ENCODE measurements at places on chromosomes 16 and 17.
A peak's percentile ranks its signal among the peaks of the same experiment; 100 is the strongest.

DNA sequence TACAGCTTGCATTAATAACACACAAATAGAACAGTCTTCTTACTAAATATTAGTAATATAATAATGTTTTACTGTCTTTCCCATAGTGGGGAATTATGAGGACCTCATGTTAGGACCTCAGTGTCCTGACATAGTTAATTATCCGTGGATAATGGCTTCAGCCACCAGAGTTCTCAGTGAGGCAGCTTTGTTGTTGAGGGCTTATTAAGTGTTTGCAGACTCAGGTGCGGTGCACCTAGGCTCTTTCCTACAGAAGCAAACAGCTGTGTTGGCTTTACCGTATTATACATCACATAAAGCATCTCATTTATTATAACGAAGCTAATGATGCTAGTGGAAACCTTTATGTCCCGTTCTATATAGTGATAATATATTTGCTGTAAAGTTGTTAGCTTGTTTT is 246.7 kb downstream of the FTO start:
- no peak for DNase-seq

DNA sequence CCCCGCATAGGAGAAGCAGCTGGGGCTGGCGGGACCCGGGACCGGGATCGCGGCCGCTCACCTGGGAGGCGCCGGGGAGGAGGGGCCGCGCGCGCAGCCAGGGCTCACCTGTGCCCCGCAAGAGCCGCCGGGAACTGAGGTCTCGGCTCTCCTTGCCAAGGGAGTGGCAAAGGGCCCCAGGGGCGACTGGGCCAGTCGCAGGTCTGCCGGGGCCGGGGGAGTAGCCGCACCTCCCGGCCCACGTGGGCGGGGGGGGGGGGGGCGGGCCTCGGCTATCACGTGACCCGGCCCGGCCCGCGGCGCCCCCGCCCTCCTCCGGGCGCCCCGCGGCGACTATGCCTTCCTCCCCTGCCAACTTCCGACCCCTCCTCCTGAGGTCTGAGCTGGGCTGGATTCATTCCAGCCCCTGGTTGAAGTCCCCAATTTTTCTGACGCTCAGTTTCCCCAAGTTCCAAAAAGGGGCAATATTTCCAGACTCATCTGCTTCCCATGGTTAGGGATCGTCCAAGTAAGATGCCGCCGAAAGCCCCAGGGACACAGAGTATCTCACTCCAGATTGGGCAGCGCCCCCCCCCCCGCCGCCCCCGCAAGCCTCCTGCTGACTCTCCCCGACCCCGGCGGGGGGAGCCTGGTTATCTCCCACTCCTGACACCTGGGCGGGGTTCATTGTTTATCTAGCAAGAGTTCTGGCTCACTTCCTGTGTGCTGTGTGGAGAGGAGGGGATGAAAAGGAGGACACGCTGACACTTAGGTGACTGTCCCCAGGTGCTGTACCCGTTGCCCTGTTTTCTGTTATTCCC is at the start of gene TMC6:
Gene TMC6, minus strand, starts transcription at position 205 of the 800 bp plus-strand sequence. CDS start 1,923 bp downstream, outside the sequence.
- no peak for DNase-seq

- peak; percentile 47 for DNase-seq
Observed at GRCh38 chr17:44223541-44224071, 4.1 kb upstream of the UBTF start.

GRCh38 chr16:55655897-55656681 is at the start of gene SLC6A2:
TSS of gene SLC6A2 (plus strand) at chr16:55655988. CDS start at chr16:55656695, 707 bp downstream.
- no peak for DNase-seq
